GDM1 (cell line): ENCODE measurements at places on chromosomes 11 and 22.

DNA sequence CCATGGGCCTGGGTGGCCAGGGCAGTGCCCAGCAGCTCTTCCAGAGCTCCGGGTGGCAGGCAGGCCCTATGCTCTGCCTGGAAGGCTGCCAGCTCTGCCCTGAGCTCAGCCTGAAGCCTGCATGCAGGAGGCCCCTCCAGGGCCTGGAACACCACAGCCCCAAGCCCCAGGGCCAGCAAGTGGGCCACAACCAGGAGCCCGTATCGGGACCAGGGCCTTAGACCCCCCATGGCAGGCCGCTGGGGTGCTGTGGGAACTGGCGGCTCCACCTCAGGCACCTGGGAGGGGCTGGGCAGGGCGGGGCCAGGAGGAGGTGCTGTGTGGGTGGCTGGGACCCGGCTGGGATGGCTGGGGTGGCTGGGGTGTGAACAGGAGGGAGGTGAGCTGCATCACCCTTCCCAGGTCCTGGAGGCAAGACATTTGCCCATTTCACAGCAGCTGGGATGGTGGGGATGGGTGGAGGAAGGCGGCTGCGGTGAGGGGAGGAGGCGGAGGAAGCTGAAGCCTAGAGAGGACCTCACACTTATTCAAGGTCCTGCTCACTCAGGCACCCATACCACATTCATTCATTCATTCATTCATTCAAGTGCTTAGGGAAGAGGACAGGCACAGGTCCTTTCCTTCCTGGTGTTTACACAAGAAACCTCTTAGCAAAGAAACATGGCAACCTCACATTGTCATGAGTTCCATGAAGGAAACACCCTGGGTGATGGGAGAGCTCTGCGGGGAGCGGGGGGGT is at the start of gene KCNK7:
KCNK7 (minus strand) TSS at position 258 of the 739 bp plus-strand sequence; CDS start at position 230, 28 bp downstream.
- DNase-seq: no peak

DNA sequence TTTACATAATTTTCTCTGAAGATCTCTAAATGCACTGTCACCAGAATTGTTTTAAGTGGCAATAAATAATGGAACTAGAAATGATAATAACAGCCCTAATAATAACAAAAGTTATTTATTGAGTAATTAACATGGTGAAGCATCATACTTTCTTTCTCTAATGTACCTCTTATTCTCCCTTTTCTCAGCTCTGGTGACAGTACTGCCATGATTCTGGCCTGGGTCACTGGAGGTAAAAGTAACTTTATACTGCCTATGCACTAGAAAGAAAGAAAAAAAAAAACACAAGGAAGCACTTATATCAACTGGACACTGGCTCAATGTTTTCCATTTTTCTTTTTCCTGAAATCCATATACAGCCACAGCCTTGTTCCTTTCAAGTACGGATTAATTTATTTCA is 43.7 kb downstream of the CADM1 start:
- no peak for DNase-seq

GRCh38 chr11:134374891-134375550 is 37.0 kb downstream of the B3GAT1 start:
- DNase-seq: no peak

DNA sequence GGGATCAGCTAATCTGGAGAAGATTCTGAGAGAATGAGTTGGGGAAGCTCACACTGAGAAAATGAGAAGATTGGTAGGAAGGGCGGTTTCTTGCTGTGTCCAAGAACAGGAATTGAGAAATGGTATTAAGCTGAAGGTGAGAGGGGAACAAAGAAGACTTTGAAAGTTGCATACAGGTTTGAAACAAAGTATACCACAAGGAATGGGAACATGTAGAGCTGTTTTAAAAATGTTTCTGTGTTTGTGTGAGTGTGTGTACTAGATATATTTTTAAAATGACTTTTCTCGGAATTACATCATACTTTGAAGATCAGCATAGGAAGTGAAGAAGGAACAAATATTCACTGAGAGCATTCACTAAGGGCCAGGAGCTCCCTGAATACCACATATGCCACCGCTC is 24.4 kb upstream of the IZUMO1R start:
- DNase-seq: no peak

- no peak for DNase-seq
These were observed 124.3 kb upstream of the RASSF10 start for GRCh38 chr11:12884751-12885318.

- DNase-seq: no peak
These were observed 2.2 kb upstream of the TMEM216 start for GRCh38 chr11:61390161-61390560.

DNA sequence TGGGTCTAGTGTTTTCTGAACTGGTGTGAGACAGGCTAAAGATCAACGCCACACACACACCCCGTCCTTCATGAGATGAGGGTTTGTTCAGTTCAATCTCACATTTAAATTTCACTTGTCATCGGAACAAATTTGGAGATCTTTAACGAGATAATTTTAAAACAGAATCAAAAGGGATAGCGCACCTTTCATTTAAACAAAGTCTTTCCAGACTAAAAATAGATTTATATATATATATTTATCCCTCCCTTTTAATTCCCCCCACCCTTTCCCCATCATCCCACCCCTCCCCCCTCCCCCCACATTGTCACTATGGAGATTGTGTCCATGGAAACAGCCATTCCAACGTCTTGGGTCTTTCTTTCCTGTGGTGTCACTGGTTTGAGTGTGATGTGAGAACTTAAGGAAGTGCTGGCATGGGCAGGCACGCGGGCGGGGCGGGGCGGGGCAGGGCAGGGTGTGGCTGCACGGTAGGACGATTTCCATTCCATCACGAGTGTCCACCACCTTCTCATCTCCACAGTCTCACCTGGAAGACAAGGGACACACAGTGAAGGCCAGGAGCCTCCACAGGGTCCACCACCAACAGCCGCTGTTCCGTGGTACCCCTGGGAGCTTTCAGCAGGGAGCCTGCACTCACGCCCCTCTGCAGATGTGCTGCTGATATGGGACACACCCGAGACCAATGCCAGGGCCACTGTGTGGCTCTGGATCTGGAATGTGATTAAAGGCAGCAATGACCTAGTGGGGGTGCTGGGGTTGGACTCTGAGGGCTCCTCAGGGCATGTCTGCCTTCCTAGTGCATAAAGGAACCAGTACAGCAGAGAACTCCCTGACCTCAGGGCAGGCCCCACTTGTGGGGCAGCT is 30.5 kb upstream of the CYP2D6 start:
- DNase-seq: no peak

DNA sequence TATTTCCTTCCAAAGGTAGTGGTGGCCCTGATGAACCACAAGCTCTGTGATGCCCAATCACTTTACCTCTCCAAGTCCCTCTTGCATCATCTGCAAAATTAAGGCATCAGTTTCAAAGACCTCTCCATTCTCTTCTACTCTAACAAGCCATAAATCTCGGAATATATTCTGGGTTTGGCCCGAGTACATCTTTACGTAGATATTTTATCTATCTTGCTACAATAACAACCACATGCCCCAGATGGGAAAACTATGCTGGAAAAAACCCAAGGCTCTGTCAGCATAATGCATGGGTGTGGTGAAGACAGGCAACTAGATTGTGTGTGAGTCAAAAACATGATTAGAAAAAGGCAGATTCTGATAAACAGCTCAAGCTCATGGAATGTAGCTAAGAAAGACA is 228.2 kb upstream of the BLID start:
- no peak for DNase-seq

- DNase-seq: no peak
These were observed 2.8 kb upstream of the ACR start for GRCh38 chr22:50734986-50735738.
